AG08395 (cell line): ENCODE measurements at places on chromosomes 1 and 21.

GRCh38 chr1:201096977-201097856 lies 15.0 kb downstream of the CACNA1S start:
- no peak for DNase-seq

DNA sequence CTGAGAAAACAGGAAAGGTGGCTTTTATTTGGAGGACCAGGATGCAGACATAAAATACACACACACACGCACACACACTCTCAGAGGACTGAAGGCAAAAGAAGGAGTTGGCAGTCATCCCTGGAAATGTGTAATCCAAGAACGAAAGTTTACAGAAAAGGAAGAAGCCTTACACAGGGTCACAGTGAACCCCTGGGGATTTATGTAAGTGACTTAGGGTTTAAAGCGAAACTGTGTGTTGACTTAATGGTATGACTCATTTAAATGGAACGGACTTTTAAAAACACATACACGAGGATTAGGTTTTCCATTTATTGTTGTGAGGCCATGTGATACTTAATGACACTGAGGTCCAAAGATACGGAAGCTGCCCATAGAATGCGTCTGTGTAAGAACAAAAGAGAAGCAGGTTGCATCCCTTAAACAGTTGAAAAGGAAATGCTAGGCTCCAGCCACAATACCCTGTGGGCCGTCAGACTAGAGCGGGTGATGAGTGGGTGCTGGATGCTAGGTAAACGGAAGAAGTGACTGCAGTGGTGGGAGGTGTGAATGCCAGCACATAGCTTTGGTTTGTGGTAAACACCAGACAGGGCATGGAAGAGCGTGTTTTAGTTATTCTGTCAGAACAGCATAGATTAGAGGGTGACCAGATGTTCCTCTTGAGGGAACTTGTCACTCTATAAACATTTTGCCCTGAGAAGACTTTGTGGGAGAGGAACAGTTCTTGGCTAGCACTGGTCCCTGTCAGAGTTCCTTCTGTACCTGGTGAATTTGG lies 21.6 kb upstream of the BCL10 start:
- peak; percentile 90 for DNase-seq

DNA sequence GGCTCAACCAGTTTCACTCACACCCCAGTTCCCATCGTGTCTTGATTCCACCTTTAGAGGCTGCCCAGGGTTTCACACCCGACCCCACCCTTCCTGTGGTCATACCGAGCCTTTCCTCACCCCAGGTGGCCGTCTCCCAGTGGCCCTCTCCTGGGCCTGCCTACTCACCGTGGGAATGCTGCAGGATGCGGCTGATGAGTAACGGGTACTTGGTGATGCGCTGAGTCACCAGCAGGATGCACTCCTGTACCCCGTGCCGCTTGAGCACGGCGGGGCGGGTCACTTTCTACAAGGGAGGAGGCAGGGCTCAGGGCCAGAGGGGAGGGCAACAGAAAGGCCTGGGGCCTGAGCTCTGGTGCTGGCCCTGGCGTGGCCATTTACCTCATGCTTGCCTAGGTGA lies 16.4 kb downstream of the ARHGEF2 start:
- DNase-seq = peak; percentile 95

- DNase-seq = no peak
Observed at GRCh38 chr1:29414086-29414485, 177.8 kb downstream of the PTPRU start.

- peak; percentile 46 for DNase-seq
Observed at GRCh38 chr1:24743404-24744211, 1.6 kb upstream of the CLIC4 start.

DNA sequence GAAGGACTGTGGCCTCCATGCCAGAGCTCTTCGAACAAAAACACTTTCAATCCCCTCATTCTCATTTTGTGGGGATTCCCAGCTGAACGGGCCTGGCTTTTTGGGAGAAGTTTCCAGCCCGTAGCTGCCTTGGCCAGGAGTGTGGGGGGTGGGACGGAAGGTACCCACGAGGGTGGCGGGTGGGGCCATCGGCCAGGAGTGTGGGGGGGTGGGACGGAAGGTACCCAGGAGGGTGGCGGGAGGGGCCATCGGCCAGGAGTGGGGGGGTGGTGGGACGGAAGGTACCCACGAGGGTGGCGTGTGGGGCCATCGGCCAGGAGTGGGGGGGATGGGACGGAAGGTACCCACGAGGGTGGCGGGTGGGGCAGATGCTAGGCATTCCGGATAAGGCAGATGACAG lies 71.7 kb upstream of the ZBTB18 start:
- no peak for DNase-seq

DNA sequence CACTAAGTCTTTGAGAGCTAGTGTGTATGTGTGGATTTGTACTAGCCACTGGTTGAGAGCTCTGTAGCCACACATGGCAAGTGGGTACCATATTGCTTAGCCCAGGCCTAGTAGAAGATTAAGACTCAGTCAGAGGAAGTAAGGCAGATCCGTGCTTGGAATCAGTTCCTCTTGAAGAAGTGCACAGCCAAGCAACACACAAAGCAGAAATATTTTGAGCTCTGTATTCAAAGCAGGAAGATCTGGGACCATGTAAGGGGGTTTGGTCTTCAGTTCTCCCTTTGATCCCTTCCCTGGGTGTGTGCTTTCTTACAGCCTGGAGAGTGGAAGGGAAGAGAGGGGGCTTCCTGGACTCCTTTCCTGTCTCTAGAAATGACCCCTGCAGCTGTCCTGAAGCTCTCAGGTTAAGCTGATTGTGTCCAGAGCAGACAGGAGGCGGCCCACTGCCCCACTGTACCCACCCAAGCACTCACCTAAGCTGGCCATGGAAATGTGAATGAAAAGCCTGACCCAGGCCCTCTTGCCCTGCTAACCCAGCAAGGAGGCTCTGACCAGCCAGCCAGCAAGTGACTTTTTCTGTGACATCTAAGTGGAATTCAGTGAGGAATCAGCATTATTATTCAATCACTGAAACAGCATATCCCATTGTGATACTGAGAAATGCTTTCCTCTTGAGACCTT lies 3.6 kb downstream of the ETS2 start:
- no peak for DNase-seq

- DNase-seq = no peak
Observed at GRCh38 chr1:20154301-20154831, 15.2 kb downstream of the PLA2G2F start.

- DNase-seq = peak; percentile 69
Observed at GRCh38 chr1:225882694-225883615, 775 bp upstream of the TMEM63A start.

DNA sequence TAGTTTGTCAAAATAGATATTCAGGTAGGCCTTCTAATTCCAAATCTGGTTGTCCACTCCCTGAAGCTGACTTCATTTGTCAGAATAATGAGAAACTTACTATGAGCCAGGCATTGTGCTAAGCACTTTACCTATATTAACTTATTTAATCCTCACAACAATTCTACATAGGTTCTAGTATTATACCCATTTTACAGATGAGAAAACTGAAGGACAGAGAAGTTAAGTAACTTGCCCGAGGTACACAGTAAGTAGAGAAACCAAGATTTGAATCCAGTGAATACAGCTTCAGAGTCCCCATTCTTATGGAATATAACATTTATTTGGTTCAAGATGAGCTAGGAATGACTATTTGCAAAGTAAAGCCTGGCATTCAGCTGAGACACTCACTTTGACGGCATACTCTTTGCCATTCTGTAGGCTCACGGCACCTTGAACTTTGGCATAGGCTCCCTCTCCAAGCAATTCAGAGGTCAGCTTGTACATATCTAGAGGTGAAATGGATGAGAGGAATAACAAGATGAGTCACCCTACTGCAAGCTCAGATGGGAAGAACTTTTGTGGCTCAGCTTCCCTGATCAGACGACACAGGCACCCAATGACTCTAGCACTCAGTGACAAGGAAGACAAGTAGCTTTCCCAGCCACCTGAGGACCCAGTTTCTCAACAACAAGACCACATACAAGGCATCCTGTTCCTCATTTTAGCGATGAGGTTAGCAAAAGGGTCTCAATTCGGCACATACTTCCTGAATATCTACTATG lies 23.7 kb downstream of the MKNK1 start:
- DNase-seq = no peak

- DNase-seq = peak; percentile 18
Observed at GRCh38 chr1:151282883-151283725, 1.0 kb downstream of the ZNF687 start.
